ENCODE measurements at places on chromosomes 13 and 19. TPM values are rescaled to one million over a fixed set of nuclear protein-coding genes. Genes with fewer than 3 reads are reported as not detected.
A peak's percentile ranks its signal among the peaks of the same experiment; 100 is the strongest.

GRCh38 chr19:16233836-16234551 is 36.3 kb downstream of the AP1M1 start:
- no peak overlapping the region for H3K4me3 ChIP-seq
- peaks cover 39% of the 10 kb centered on the region for H3K36me3 ChIP-seq
- no peaks in the 10 kb centered on the region for H3K4me1 ChIP-seq
- no peak for DNase-seq
- no peaks in the 10 kb centered on the region for H3K27me3 ChIP-seq

GRCh38 chr13:23609414-23609760 is 39.2 kb downstream of the TNFRSF19 start:
- DNase-seq: no peak
- H3K4me3 ChIP-seq: peak overlapping the region; percentile 67
- peak overlapping the region; percentile 80 for H3K27ac ChIP-seq
- H3K4me1 ChIP-seq: peaks cover 34% of the 10 kb centered on the region
- no peaks in the 10 kb centered on the region for H3K36me3 ChIP-seq

DNA sequence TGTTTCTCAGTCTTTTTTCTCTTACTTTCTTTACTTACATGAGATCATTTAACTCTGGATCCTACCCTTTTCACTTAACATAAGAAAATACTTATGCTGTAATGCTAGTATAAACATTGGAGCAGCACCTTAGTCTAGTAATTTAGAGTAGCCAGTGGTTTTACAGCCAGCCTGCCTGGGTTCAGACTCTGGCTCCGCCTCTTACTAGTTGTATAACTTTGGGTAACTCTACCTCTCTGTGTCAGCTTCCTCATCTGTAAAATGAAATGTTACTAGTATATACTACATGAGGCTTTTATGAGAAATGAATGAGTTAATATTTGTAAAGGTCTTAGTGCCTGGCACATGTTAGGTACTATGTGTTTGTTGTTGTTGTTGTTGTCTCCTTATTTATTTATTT is 5.6 kb downstream of the CDADC1 start:
- peaks cover 36% of the 10 kb centered on the region for H3K4me1 ChIP-seq
- H3K27ac ChIP-seq: peak overlapping the region; percentile 23
- peaks cover 16% of the 10 kb centered on the region for H3K36me3 ChIP-seq

GRCh38 chr19:35882114-35882832 is 13.9 kb downstream of the APLP1 start:
- peaks cover 3% of the 10 kb centered on the region for H3K27me3 ChIP-seq
- H3K27ac ChIP-seq: no peak overlapping the region
- H3K4me3 ChIP-seq: no peak overlapping the region

GRCh38 chr13:107276936-107277335 is 709.0 kb upstream of the ARGLU1 start:
- H3K27ac ChIP-seq: no peak overlapping the region
- no peaks in the 10 kb centered on the region for H3K36me3 ChIP-seq
- H3K4me3 ChIP-seq: no peak overlapping the region

DNA sequence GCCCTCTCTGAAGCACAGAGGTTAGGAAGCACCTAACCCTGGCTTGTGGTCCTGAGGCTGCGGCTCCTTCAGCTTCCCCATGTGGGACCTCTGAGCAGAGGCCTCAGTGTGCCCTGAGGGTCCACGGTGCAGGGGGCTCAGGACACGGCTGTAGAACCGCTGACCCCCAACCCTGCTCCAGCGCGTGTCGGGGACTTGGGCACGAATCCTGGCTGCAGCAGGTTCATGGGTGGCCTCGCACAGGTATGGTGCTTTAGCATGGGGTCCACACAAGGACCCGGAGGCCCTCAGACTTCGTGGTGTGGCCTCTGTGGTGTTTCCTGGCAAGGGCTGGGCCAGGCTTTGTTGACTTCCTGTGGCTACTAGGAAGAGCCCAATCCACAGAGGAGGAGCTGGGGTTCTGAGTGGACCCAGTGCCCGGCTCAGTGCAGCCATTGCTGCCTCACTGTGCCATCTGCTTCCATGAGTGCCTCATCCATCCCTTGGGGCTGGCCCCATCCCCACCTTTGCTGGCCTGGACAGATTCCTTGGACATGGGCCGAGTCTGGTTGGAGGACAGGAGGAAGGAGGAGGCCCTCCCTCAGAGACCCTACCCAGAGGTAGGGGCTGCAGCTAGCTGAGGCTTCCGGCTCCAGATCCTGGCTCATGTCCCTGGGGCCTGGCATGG is 24.5 kb downstream of the ZBTB7A start:
- H3K27me3 ChIP-seq: no peaks in the 10 kb centered on the region
- H3K4me3 ChIP-seq: no peak overlapping the region
- no peak overlapping the region for H3K27ac ChIP-seq
- no peak for DNase-seq
- peaks cover 8% of the 10 kb centered on the region for H3K36me3 ChIP-seq

GRCh38 chr13:32589471-32589870 is 3.2 kb downstream of the PDS5B start:
- H3K27me3 ChIP-seq: no peaks in the 10 kb centered on the region
- H3K4me3 ChIP-seq: peak overlapping the region; percentile 94
- no peaks in the 10 kb centered on the region for H3K36me3 ChIP-seq
- DNase-seq: no peak

Gene SERP2
- 7.7 TPM for total RNA-seq

Gene PCP2
- total RNA-seq: not detected

- H3K4me3 ChIP-seq: no peak overlapping the region
- no peak for DNase-seq
- H3K27ac ChIP-seq: no peak overlapping the region
- H3K27me3 ChIP-seq: no peaks in the 10 kb centered on the region
Measured at GRCh38 chr13:84684048-84684662, 801.9 kb upstream of the SLITRK1 start.

DNA sequence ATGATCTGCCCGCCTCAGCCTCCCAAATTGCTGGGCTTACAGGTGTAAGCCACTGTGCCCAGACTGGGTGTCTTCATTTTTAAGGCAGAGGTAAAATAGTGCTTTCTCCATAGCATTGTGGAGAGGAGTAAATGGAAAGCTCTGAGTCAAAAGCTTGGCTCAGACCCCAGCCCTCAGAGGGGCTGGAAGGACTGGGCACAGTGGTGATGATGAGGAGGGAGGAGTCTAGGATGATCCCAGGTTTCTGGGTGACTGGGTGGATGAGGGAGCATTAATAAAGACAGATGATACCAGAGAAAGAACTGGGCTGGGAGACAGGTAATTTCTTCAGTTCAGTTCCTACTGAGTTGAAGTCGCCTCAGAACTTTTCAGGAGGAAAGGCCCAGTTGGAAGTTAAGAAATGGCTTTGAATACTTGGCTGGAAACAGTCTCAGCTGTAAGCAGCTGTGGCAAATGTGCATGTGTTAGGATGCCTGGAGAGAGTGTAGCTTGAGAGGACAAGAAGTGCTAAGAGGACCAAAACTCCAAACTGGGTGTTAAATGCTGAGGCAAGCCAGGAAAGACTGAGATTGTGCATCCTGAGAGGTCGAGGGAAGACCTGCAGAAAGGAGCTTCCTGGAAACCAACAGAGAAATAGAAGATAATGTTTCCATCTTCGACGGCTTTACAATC is 37.1 kb upstream of the MEDAG start:
- H3K27me3 ChIP-seq: no peaks in the 10 kb centered on the region
- peaks cover 78% of the 10 kb centered on the region for H3K4me1 ChIP-seq
- H3K36me3 ChIP-seq: no peaks in the 10 kb centered on the region
- H3K4me3 ChIP-seq: no peak overlapping the region
- no peak for DNase-seq

DNA sequence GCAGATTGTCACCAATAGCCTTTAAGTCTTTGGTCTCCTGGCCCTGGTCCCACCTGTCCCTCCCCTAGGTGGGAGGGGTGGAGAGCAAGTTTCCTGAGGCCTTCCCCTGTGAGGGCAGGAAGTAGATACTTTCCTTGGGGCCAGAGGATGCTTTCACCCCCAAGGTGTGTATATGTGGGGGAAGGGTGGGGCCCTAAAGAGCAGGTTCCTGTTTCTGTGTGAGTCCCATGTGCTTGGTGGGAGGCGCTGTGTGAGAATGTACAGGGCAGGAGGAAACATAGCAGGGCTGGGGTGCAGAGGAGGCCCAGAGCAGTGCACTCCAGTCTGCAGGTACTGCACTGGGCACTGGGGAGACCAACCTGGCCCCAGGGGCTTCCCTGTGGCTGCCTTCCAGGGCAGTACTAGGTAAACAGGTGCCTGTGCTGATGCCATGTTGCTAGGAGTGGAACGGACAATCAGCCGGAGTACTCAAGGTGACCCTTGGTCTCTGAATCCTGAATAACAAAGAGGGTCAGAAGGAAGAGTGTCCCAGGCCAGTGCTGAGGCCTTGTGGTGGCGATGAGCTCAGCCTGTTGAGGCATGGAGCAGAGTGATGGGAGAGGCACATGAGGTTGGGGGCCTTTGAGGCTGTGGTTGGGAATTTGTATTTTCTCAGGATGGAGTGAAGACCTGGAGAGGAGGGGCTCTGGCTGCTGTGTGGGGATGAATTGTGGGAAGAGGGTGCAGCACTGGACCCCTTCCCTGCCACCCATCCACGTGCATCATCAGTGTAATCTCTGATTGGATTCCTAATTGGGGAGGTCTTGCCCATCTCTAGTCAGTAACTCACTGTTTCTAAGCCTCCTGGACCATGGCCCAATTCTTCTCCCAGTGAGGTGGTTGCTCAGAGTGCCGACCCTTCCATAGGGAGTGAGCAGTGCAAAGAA is 5.1 kb downstream of the EGLN2 start:
- H3K27ac ChIP-seq: peak overlapping the region; percentile 92
- no peaks in the 10 kb centered on the region for H3K27me3 ChIP-seq
- no peak for DNase-seq
- peaks cover 74% of the 10 kb centered on the region for H3K4me1 ChIP-seq

Gene SIGLEC9
- not detected for total RNA-seq

DNA sequence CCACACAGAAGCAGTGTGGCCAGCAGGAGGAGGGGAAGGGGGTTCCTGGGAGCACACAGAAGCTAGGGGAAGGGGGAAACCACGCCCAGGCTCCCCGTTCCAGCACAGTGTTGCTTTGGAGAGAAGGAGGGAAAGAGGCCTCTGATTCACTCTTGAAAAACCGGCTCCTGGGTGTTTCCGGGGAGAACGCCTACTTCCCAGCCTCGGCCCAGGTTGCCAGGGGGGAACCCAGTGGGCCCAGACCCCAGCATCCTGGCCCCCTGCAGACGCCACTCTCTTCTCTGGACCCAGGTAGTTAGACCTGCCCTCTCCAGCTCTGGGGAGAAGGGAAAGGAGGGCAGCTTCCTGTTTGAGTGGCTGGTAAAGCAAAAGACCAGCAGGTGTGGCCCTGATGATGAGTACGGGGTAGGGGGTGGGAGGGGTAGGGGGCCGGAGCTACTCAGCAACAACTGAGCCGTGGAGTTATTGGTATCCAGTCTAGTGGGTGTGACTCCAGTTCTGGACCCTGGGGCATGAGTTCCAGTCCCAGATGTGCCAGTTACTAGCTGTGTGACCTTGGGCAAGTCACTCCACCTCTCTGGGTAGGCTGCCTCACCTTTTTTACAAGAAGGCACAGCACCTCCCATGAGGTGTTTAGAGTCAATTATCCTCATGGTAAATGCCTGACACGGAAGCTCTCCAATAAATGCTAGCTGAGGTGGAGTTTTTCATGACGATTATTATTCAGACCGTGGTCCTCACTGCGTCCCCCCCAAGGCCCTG is 836 bp downstream of the GIPC1 start:
- H3K4me3 ChIP-seq: peak overlapping the region; percentile 85
- no peaks in the 10 kb centered on the region for H3K27me3 ChIP-seq
- H3K36me3 ChIP-seq: peaks cover 11% of the 10 kb centered on the region
- no peak for DNase-seq
- peaks cover 29% of the 10 kb centered on the region for H3K4me1 ChIP-seq

DNA sequence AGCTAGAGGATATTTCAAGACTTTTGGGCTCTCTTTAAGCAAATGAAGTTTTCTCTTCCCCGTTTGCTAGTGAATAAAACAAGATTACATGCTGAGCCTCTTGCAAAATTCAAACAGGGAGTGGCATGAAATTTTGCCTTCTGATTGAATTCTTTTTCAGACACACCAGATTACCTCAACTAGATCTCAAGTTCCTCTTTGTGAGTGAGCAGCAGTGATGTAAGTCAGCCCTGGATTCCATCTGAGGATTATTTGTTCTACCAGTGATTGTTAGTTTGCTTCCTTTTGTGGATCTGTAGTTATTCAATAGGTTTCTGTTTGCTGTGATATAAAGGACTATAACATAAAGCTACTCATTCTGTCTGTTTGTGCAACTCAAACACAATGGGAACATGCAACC is 407.7 kb downstream of the LMO7 start:
- H3K4me1 ChIP-seq: no peaks in the 10 kb centered on the region
- DNase-seq: no peak
- H3K27ac ChIP-seq: no peak overlapping the region
- no peak overlapping the region for H3K4me3 ChIP-seq
- H3K27me3 ChIP-seq: peaks cover 5% of the 10 kb centered on the region
- no peaks in the 10 kb centered on the region for H3K36me3 ChIP-seq

GRCh38 chr19:8335343-8336071 is 7.6 kb downstream of the KANK3 start:
- no peak overlapping the region for H3K27ac ChIP-seq
- no peak for DNase-seq
- H3K27me3 ChIP-seq: peaks cover 46% of the 10 kb centered on the region
- peak overlapping the region; percentile 35 for H3K4me3 ChIP-seq
- no peaks in the 10 kb centered on the region for H3K36me3 ChIP-seq

GRCh38 chr19:29884044-29884443 is 58.0 kb upstream of the URI1 start:
- no peaks in the 10 kb centered on the region for H3K4me1 ChIP-seq
- no peak for DNase-seq
- no peak overlapping the region for H3K27ac ChIP-seq
- H3K36me3 ChIP-seq: no peaks in the 10 kb centered on the region

GRCh38 chr19:51121257-51121656 is 3.4 kb upstream of the SIGLEC9 start:
- DNase-seq: no peak
- H3K4me1 ChIP-seq: no peaks in the 10 kb centered on the region

Gene TRPC4
- 6.3 TPM for total RNA-seq

Gene ZNF543
- 7.3 TPM for total RNA-seq

DNA sequence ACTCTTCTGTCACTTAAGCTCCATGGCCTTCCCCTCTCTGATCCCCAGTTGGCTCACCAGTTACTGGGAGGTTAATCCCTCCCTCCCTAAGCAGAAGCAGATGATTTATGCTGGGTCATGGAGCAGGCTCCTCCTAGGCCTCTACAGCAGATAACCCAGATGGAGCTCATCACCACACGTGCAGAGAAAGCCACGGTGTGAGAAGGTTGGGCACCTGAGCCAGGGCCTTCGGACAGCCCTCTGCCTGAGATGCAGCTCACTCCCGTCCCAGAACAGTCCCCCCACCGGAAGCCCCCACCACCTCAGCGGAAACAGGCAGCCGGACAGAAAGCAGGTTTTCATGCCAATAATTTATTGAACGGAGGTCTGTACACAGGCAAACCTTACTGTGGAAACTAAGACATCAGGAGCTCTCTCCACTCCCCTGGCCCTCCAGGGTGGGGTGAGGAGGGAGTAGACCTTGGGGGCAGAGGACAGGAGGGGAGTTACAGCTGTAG is 9.8 kb downstream of the ZNF526 start:
- DNase-seq: no peak
- H3K36me3 ChIP-seq: peaks cover 37% of the 10 kb centered on the region
- H3K4me1 ChIP-seq: peaks cover 7% of the 10 kb centered on the region
- no peaks in the 10 kb centered on the region for H3K27me3 ChIP-seq

- H3K4me1 ChIP-seq: peaks cover 71% of the 10 kb centered on the region
- DNase-seq: no peak
Measured at GRCh38 chr13:98254513-98254912, 77.4 kb upstream of the RNF113B start.

- no peak overlapping the region for H3K27ac ChIP-seq
- DNase-seq: no peak
- peaks cover 22% of the 10 kb centered on the region for H3K36me3 ChIP-seq
- no peaks in the 10 kb centered on the region for H3K27me3 ChIP-seq
- peaks cover 3% of the 10 kb centered on the region for H3K4me1 ChIP-seq
- H3K4me3 ChIP-seq: no peak overlapping the region
Measured at GRCh38 chr19:48830088-48830487, 6.2 kb downstream of the HSD17B14 start.

Measured in osteocyte (in vitro differentiated cells).